ENCODE measurements at places on chromosomes 6 and 20. TPM values are rescaled to one million over a fixed set of nuclear protein-coding genes. Genes with fewer than 3 reads are reported as not detected.
A peak's percentile ranks its signal among the peaks of the same experiment; 100 is the strongest.

- no peak for DNase-seq
These were observed 98.0 kb downstream of the RPP40 start for GRCh38 chr6:4905826-4906225.

- DNase-seq = no peak
These were observed 628.0 kb downstream of the HTR1B start for GRCh38 chr6:76835293-76835692.

- DNase-seq = no peak
These were observed 115.9 kb downstream of the QKI start for GRCh38 chr6:163530406-163530805.

GRCh38 chr6:110592765-110593164, 116.4 kb upstream of the SLC22A16 start:
- DNase-seq = no peak

CRISP3 gene
- not detected for total RNA-seq

- DNase-seq = no peak
These were observed 2.9 kb downstream of the CCND3 start for GRCh38 chr6:41938590-41939175.

GRCh38 chr20:61525781-61526431, 273.8 kb downstream of the CDH4 start:
- no peak for DNase-seq

SIRPB1 gene
- total RNA-seq = 0.82 TPM

DNA sequence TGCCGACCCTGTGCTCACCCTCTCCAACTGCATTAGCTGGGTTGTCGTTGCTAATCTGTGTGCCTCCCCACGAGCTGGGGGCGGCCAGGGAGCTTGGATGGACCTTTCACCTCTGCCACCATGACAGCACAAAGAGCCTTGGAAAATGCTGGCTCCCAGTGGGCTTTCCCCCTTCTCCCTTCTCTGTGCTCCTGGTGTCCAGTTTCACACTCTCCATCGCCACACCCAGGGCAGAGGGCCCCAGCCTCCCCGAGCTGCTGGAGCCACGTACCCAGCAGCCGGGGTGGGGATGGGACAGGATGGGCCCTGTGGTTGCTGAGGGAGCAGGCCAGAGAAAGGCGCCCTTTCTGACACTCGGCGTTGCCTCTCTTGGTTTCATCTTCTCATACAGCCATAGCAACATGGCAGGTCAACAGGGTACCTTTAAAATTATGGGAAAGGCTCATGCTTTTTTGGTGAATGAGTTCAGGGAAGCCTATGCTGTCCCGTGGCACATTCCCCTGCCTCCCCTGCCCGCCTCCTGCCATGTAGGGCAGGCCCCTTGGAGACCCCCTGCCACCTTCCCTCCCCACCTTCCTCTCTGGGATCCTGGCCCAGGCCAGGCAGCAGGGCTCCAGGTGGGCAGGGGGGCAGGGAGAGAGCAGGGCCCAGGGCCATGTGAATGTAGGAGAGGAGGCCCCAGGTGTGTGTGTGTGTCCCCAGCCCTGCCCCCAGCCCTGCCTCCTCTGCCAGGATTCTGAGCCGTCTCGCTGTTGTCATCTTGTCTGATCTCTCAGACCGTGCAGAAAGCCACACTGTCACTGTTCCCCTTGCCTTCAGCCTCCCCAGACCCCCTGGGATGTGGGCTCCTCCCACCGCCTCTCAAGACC, 85.2 kb upstream of the CCDC167 start:
- no peak for DNase-seq

DNA sequence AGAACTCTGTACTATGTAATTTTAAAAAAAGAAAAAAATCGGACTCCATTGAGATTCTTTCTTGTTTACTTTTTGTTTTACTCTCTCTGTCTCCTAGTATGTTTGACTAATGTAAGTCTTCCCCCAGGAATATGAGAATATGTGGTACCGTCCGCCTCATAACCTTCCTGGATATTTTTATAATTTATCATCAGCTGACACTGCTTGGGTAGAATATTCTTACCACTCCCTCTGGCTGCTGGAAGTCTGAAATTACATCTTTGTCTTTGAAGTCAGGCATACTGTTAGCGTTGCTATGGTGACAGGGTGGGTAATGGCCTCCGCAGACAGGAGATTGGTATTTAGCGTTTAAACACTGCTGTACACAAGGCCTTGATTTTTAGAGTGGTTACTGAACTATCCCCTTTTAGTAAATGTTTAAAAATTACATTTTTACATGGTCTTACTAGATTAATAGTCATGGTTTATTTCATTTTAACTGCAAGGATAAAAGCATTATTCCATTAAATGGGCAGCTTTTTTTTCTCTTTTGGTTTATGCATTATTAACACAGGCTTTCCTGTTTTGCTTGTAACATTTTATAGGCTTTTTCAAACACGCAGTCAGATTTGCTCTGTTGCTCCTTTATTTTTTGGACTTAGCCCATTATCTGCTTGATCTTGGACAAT, 176.4 kb downstream of the ARID1B start:
- DNase-seq = no peak

- no peak for DNase-seq
These were observed 54.3 kb upstream of the GPR31 start for GRCh38 chr6:167211881-167212712.

DNA sequence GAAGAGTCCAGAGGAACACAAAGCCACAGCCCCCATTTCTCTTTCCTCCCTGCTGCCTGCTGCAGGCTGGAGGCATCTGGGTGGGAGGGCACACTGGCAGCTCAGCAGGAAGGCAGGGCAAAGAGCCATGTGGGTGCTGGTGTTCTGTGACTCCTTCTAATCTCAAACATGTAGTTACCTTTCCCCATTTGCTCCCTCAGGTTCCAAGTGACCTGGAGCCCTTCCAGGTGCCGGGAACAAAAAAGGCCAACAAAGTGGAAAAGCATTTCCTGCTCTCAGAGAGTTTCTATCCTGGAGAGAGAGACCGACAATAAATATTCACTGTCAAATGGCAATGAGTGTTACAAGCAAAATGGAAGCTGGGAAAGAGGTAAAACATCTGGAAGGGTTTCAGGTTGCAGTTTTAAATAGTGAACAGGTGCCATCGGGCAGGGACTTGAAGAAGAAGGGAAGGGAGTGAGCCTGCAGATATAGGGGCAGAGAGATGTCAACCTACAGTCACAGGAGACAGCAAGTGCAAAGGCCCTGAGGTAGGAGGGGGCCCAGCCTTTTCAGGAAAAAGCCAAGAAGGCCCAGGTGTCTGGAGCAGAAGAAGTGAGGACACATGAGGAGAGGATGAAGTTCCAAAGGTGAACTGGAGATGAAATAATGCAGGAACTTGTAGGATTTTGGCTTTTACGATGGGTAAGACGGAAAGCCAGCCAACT, 43.6 kb upstream of the IYD start:
- no peak for DNase-seq

ADGRF4 gene
- total RNA-seq = 1.6 TPM

- DNase-seq = no peak
These were observed 5.6 kb upstream of the RPS21 start for GRCh38 chr20:62381202-62381797.

DNA sequence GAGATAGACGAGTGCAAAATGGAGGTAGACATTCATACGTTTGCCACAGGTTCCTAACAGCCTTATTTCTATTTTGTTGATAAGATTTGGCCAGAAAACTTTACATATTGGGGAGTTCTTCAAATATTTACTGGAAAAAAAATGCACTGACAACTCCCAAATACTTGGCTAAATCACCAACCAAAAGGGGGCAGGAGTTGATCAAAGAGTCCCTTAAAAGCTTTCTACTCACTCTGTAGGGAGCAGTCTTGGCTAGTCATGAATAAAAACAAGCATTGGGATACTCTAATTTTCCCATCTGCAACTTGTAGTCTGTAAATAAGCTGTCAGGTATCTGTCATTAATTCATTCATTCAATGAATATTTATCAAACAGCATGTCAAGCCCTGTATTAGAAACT, 18.4 kb downstream of the TENT5A start:
- DNase-seq = no peak

DNA sequence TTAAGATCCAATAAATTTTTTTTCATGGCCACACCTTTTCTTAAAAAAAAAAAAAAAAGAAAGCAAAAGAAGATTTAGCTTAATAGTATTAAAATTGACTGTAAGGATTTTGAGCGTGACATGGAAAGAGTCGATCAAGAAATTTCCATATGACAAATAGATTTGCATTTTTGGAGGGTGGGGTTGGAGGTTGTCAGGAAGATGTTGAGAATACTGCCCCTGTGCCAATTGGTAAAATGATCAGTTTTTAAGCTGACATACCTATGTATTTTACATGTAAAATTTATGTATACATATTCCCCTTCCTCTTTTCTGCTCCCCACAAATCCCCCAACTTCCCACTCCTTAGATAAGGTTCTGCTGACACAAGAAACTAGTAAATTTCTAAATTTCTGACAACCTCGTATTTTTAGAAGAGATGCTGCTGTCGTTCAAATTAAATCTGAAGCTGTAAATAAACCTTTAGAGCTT, 520.9 kb downstream of the CD83 start:
- DNase-seq = no peak

DNA sequence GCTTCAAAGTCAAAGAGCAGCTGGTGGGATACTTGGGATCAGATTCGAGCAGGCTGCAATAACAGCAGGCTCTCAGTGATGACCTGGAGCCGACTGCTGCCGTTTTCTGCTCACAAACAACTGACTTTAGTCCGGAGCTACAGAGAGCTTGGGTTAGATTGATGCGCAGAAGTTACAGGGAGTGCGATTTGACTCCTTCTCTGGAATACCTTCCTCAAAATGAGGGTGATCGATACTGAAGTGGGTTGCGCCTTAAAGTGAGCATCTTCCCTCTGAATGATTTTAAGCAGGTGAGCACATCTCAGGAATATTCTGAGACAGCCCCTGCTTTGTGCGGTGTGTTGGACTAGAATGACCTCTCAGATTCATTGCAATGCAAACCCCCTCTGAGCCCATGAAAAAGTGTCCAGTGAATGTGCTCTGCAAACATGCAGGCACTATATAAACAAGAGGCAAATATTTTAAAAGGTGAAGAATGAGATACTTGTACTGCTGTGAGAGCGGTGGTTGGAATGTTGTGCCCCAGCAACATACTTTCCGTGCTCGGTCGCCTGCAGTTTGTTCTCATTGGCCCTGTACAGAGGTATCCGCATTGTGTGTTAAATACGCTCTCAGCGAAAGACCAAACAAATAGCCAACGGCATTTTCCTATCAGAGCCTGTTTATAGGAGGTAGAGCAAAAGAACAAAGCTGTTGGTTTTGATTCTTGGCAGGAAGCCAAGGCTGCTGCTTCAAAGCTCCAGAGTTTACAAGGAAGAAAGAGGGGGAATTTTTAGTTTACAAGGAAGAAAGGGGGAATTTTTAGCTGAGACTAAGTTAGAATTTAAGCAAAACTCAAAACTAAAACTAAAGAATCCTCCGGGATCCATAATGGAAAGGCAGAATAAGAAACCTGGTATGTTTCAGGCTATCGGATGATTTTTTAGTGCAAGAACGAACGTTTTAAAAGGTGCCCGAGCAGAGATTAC, 67.7 kb downstream of the PHACTR2 start:
- DNase-seq = peak; percentile 77

DNA sequence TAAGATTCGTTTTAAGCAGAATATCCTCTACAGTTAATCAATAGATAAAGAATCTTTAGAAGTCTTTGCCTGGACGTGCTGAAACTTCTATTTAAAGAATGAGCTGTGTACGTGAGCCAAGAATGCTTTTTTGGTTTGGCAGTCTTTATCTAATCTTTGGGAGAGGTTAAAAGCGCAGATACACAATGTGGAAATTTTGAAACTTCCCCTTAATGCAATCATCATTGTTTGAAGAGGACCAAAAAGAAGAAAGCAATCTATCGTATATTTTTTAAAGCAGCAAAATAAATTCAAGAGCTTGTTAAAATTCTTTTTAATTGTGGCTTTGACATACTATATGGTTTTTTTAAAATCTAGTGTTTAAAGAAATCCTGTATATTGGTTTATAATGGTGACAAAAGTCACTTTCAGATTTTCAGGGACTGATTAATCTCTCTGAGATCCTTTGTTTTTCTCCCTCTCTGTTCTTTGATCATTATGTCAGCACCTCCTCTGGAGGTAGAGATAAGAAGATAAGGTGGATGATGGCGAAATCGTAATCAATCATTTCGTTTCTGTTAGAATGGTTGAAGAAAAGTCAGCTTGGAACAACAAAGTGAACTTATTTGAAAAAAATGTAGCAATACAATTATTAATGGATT, 92.1 kb upstream of the FAM184A start:
- DNase-seq = no peak

DDAH2 gene
- total RNA-seq = 92.1 TPM

GRCh38 chr6:98828211-98828788, 6.1 kb upstream of the POU3F2 start:
- DNase-seq = no peak
